ENCODE measurements at places on chromosomes 1 and 21.

- no peak for DNase-seq
Observed at GRCh38 chr1:55679971-55680370, 464.8 kb upstream of the USP24 start.

DNA sequence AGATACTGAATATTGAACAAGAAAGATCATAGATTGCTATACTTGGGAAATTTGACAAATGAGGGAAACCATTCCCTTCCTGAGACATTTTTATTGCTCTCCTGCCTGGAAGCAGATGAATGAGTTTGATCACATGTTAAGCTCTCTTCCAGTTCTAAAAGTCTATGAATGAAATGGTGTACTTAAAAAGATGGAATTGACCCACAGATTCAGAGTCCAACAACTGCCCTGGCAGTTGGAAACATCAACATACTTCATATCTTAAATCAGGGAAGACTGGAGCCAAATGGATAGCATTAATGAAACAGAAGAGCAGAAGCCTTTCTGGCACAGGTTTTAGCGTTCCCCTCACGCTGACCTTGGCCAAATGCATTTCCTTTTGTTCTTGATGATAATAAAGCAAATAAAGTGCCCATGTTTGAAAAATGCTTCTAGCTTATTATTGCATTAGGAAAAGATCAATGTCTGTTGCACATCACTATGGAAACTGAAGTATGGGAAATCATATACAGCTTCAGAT lies 142.6 kb downstream of the ESRRG start:
- DNase-seq = no peak

- no peak for DNase-seq
Observed at GRCh38 chr1:33996281-33996680, 132.4 kb downstream of the HMGB4 start.

GRCh38 chr21:28256837-28257236 lies 735.8 kb downstream of the LTN1 start:
- no peak for DNase-seq

GRCh38 chr1:27400963-27401341 lies 8.5 kb downstream of the GPR3 start:
- DNase-seq = no peak

DNA sequence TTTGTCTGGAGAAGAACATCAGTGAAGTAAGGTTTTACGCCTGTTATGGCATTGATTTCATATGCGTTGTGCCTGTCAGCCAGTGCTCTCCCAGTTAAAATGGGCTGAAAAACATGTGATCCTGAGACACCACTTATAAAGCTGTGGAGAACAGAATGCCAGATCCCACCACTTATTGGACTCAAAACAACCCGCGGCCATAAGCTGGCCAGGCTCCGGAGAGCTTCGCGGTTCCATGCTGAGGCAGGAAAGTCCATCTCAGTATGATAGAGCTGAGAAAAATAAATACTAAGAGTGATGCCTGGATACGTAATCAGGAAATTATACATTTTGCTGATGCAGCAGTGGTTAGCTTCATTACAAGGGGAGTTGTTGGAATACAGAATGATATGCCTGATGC lies 5.1 kb downstream of the APOBEC4 start:
- DNase-seq = no peak

DNA sequence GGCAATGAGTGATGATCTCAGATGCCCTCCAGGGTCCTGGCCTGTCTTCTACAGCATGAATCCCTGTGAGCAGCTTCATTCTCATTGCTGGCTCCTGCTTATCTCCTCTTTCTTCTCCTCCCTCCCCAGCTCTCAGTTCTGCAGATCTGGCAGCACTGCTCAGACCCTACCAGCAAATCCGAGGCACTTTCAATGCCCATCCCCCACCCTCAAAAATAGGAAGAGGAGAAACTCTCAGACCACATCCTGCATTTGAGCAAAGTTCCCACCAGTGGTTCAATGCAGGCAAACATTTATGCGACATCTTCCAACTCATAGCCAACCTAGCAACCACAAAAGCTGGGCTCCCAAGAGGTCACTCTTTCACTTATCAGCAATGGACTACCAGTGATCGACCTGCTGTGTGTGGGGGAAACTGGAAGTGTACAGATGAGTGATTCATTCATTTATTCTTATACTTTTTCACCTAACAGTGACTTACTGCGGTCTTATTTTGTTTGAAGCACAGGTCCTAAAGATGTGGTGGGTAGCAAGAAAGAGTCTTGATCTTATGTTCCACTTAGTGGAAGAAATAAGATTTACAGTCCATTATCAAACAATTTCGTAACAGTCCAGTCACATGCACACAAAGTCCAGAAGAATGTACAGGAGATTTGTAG lies 5.8 kb upstream of the CHI3L2 start:
- no peak for DNase-seq

DNA sequence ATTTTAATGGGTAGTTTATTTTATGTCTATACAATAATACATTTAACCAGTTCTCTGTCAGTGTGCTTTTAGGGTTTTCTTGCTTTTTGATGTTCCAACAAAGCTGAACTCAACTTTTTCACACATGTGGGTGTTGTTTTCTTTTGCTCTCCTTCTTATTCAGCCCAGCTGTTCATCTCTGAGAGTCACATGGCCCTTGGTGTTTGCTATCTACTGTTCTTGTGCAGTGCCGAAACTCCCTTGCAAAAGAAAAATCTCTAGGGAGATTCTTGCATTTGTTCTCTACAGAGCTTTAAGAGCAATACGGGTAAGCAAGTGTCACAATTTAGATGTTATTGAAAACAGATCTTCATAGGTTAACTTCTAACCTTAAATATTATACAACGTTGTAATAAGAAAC lies 281.1 kb upstream of the CXADR start:
- no peak for DNase-seq

- DNase-seq = no peak
Observed at GRCh38 chr1:31703431-31704270, at the start of gene COL16A1. Gene COL16A1 (minus strand): TSS chr1:31704017. CDS start chr1:31702193, 1,824 bp downstream.

DNA sequence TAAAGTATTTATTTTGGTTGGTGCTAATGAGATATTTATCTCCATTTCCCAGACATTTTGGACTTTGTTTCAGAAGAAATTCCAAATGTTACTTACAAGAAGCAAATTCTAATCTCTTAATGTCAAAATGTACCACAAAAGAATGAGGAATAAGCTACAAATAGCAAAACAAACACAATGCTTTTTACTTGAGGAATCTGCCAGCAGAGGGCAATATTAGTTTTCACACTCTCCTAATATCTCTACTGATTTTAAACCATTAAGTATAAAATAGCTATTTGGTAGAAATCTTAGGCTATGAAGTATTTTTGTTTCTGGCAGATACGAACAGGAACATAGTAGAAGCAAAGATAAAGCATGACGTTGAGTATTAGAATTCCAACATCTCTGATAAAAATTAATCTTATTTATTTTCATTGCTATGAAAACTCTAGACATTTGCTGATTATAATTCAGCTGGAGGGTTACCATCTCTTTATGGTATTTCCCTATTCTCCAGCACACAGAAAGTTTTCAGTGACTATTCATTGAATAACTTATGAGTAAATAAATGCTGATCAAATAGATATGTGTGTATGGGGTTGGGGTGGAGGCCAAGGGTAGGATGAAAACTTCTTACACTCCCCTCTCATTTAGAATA lies 13.4 kb upstream of the HMCN1 start:
- no peak for DNase-seq

DNA sequence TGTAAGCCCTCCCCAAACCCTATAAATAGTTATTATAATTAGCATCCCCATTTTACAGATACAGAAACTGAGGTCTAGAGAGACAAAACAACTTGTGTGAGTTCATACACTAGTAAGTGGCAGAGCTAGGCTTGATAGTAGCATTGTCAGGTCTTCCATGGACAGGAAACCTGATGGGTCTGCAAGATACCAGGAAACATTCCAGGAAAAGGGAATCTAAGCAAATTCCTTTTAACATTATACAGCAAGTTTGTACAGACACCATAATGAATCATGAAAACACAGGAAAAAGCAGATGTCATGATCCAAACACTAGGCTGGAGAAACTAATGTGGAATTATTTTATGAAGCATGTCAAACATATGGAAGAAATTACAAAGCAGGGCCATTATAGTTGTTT lies 89.1 kb upstream of the KCNK2 start:
- no peak for DNase-seq
